Bronchial smooth muscle cell (primary cell): ENCODE measurements at places on chromosomes 6 and 20. TPM values are rescaled to one million over a fixed set of nuclear protein-coding genes. Genes with fewer than 3 reads are reported as not detected.

GSTA2 gene
- total RNA-seq = not detected in 2 replicates

PRSS16 gene
- total RNA-seq = not detected in 2 replicates

HUS1B gene
- total RNA-seq = 0.43 and 0.79 TPM in 2 replicates

KCNK15 gene
- total RNA-seq = 0.09 and 0.47 TPM in 2 replicates

CFB gene
- 33.7 and 56.8 TPM in 2 replicates for total RNA-seq

SLC26A8 gene
- total RNA-seq = under 0.01 TPM in 1 of 2 replicates, not detected in the other

SLCO4A1 gene
- 0.09 and 0.32 TPM in 2 replicates for total RNA-seq

CENPW gene
- 2.8 and 9.3 TPM in 2 replicates for total RNA-seq
